ENCODE measurements at places on chromosomes 2 and 18. TPM values are rescaled to one million over a fixed set of nuclear protein-coding genes. Genes with fewer than 3 reads are reported as not detected.
A peak's percentile ranks its signal among the peaks of the same experiment; 100 is the strongest.

DNA sequence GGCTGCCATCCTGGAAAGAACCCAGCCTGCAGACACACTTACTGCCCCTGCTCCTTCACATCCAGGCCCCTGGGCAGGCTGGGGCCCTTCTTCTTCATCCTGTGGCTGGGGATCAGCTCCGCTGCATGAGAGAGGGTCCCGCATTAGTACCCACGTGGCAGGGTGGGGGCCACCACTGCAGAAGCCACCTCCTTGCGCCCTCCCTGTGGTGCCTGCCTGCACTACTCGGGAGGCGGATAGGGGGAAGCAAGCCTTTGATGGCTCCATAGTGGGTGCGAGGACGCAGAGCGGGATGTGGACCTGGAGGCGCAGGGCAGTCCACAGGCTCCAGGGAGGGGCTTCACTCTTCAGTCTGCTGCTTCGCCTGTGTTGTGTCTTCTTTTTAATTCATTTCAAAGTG is 46.7 kb downstream of the GPC1 start:
- no peaks in the 10 kb centered on the region for H3K36me3 ChIP-seq
- no peak overlapping the region for H3K4me3 ChIP-seq
- no peaks in the 10 kb centered on the region for H3K27me3 ChIP-seq
- DNase-seq = no peak
- no peak overlapping the region for H3K27ac ChIP-seq
- H3K4me1 ChIP-seq = no peaks in the 10 kb centered on the region

DNA sequence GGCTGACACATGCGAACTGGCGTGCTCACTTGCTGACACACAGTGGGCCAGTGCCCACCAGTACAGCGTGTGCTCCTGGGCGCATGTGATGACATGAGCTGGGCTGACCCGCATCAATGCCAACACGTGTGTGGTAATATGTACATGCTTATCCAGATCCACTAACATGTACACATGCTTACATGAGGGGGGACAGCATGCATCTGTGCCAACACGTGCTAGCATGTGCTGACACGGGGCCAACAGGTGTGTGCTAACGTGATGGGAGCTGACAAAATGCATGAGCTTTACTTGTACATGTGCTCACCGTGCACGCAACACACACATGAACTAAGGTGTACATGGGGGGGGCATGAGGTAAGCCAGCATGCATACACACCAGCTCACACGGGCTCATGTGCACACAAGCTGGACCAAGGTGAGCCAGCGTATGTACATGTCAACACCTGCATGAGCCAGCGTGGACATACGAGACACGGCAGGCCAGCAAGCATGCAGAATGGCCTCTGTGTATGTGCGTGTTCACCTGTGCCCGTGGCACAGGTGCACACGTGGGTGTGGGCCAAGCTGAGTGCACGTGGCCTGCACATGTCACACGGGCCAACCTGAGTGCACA is 28.5 kb downstream of the GPC1 start:
- H3K27ac ChIP-seq = no peak overlapping the region
- H3K36me3 ChIP-seq = no peaks in the 10 kb centered on the region
- no peaks in the 10 kb centered on the region for H3K27me3 ChIP-seq

CPS1 gene
- 4.9 TPM for total RNA-seq

GRCh38 chr2:117257362-117257761 is 557.1 kb upstream of the DDX18 start:
- H3K27ac ChIP-seq = no peak overlapping the region
- H3K27me3 ChIP-seq = no peaks in the 10 kb centered on the region
- no peaks in the 10 kb centered on the region for H3K36me3 ChIP-seq
- no peaks in the 10 kb centered on the region for H3K4me1 ChIP-seq
- H3K4me3 ChIP-seq = no peak overlapping the region

DNA sequence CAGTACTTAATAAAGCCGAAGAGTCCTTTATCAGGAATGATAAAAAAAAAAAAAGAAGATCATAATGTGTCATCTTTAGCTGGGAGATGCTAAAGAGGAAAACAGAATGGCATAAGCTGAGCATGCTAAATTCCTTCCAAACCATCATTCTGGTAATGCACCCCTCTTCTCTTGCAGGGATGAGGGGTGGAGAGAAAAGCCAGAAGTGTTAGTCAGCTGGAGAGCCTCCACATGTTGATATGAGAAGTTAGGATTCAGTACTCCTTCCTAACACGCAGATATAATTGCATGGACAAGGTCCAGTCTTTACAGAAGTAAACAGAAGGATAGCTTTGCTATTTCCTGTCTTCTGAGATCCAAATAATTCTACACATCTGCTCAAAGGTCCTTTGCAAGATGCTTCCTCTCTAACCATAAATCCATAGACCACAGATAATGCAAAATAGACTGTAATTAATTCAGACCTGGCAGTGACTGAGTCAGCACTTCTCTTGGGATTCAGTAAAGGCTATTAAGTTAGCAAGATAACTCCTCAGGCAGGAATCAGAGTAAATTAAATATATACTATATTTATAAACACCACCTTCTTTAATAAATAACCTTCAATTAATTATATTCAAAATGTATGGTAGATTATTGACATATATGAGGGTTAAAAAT is 930.0 kb upstream of the KLHL29 start:
- no peaks in the 10 kb centered on the region for H3K27me3 ChIP-seq
- no peak overlapping the region for H3K4me3 ChIP-seq
- H3K36me3 ChIP-seq = no peaks in the 10 kb centered on the region
- DNase-seq = no peak
- no peaks in the 10 kb centered on the region for H3K4me1 ChIP-seq

SLC8A1 gene
- 7.8 TPM for total RNA-seq

GRCh38 chr2:209517436-209517835 is 93.6 kb downstream of the MAP2 start:
- no peak overlapping the region for H3K27ac ChIP-seq
- H3K4me1 ChIP-seq = no peaks in the 10 kb centered on the region
- H3K4me3 ChIP-seq = no peak overlapping the region
- no peak for DNase-seq

FNDC4 gene
- 10.4 TPM for total RNA-seq

DNA sequence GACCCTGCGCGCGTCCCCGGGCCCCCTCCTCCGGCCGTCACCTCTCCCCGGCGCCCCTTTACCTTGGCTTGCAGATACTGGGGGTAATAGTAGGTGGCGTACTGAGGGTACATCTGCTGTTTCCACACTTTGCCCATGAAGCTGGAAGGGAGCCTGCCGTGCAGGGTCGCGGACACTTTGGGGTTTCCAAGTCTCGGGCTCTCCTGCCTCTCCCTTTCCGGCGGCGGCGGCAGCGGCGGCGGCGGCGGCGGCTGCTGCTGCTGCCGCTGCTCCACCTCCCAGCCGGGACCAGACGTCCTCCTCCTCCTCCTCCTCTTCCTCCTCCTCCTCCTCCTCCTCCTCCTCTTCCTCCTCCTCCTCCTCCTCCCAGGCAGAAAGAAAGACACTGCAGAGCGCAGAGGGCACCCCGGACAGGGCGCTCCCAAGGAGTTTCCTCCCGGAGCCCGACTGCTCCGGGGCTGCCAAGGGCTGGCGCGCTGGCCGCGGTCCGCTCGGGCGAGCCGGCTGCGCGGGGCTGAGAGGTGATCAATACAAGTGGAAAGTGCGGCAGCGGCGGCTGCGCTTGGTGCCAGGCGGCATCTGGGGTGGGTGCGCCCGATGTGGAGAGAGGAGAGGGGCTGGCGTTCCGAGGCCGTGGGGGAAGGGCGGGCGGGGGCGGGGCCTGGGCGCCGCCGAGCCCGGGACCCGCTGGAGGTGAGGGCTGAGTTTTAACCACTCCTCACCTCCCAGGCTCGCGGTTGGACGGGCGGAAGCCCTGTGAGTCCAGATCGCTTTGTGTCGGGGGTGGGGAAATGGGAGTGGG is at the start of gene RBMS1:
RBMS1 (minus strand) TSS at position 581 of the 802 bp plus-strand sequence; CDS start at position 137, 444 bp downstream.
- peak within 1 kb of the TSS; percentile 97 for H3K4me3 ChIP-seq
- peak within 1 kb of the TSS; percentile 86 for H3K27ac ChIP-seq
- peaks cover 6% of the 10 kb centered on the region for H3K4me1 ChIP-seq
- H3K27me3 ChIP-seq = no peaks in the 10 kb centered on the region

GRCh38 chr2:7444626-7445025 is 527.4 kb downstream of the RNF144A start:
- no peaks in the 10 kb centered on the region for H3K36me3 ChIP-seq
- no peak overlapping the region for H3K4me3 ChIP-seq
- DNase-seq = no peak
- H3K4me1 ChIP-seq = no peaks in the 10 kb centered on the region
- no peak overlapping the region for H3K27ac ChIP-seq
- no peaks in the 10 kb centered on the region for H3K27me3 ChIP-seq

DNA sequence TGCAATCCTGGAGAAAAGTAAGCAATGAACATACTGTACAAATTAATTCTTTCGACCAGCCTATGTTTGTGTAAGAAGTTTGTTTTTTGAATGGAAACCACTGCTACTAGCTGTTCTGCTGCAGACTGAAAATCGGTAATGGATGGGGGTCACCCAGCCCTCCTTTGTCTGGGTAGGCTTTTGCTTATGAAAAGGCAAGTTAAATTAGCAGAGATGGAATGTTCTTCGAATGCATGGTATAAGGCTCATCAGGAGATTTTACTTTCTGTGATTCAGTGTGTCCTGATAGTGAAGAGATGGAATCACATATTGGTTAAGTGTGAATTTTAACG is 53.8 kb downstream of the EEF1B2 start:
- no peak overlapping the region for H3K4me3 ChIP-seq
- H3K36me3 ChIP-seq = no peaks in the 10 kb centered on the region
- H3K4me1 ChIP-seq = no peaks in the 10 kb centered on the region
- no peak overlapping the region for H3K27ac ChIP-seq
- no peaks in the 10 kb centered on the region for H3K27me3 ChIP-seq

ALPI gene
- total RNA-seq = not detected

- H3K4me3 ChIP-seq = no peak overlapping the region
- no peak overlapping the region for H3K27ac ChIP-seq
- no peaks in the 10 kb centered on the region for H3K27me3 ChIP-seq
- no peaks in the 10 kb centered on the region for H3K4me1 ChIP-seq
- H3K36me3 ChIP-seq = no peaks in the 10 kb centered on the region
These were observed 649.8 kb downstream of the ARHGAP15 start for GRCh38 chr2:143779021-143779420.

DNA sequence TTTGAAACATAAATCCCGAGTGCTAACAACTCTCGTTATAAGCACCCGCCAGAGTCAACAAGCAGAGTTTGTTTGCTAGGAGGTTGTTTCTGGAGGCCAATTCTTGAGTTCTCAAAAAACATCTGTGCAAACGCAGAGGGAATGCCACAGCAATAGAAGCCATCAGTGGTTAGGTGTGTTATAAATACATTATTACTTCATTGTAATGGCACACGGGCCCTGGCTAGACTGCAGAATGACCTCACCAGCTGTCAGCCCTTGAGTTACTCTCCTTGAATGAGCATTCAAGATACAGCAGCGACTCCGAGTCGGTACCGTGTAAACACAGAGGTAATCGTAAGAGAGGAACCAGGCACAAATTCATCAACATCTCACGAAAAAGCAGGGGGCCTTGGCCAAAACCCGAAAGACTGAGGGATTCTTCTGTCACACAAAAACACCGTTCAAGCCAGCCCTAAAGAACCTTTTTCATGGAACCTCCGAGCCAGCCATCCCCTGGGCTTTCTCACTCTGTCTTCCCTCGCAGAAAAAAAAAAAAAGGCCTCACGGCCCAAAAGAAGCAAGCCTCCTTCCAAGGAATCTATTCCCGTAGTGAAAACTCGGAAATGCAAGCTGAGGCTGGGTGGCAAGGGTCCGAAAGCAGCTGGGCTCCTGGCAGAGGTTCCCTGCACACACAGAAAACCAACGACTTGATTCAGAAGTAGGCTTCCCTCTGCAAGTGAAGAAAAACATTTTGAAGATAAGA is 133.7 kb upstream of the MEIS1 start:
- H3K27me3 ChIP-seq = no peaks in the 10 kb centered on the region
- no peak overlapping the region for H3K4me3 ChIP-seq
- no peak for DNase-seq
- peaks cover 12% of the 10 kb centered on the region for H3K4me1 ChIP-seq
- H3K27ac ChIP-seq = no peak overlapping the region
- no peaks in the 10 kb centered on the region for H3K36me3 ChIP-seq

Data from body of pancreas (tissue), 4 donors.